Adipocyte (in vitro differentiated cells): ENCODE measurements at places on chromosomes 6 and 20.
A peak's percentile ranks its signal among the peaks of the same experiment; 100 is the strongest.

GRCh38 chr20:49851991-49852390 is 39.4 kb downstream of the SLC9A8 start:
- DNase-seq: peak; percentile 36

DNA sequence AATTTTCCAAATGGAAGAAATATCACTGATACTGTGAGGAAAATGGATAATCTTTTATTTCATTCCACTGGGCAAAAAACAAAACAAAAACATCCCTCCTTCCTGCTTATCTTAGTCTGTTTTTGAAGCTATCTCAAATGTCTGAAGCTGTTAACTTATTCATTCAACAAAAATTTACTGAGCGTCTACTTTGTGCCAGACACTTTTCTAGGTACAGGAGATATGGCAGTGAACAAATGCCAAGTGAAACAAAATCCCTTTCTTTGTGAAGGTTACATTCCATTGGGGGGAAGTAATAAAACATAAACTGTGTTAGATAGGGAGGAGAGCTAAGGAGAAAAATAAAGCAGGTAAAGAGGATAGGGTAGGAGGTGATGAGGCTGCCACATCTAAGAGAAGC is 47.5 kb downstream of the TNFRSF21 start:
- no peak for DNase-seq

- DNase-seq: no peak
Observed at GRCh38 chr6:25038999-25039398, 103.2 kb upstream of the RIPOR2 start.

DNA sequence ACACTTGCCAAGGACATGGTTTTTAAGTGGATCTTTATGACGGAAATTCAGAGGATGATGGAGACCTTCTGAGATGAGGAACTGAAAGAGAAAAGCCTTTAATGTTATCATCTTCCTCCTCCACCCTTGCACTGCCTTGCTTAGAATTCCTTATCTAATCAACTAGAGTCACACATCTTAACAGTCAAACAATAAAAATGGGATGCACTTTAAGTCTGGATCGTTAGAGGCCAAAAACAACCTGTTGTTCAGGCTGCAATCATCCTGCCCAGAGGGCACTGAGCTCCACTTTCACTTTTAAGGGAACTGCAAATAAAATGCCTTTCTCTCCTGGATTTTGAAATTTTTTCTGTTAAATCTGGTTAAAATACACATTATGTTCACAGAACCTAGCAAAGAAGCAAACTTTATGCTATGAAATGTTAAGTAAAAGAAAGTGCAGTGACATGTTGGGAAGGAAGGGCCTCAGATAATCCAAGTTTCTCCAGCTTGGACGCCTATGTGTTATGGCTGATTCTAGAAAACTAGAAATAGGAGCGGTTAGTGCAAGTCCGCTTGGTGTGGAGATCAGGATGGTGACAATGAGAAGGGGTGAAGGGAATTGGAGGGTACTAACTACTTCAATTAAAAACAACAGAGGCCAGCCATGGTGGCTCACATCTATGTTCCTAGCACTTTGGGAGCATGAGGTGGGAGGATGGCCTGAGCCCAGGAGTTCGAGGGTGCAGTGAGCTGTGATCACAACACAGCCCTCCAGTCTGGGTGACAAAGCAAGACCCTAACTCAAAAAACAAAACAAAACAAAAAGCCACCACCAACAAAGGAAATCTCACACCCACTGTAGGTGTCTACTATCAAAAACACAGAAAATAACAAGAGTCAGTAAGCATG is 66.4 kb upstream of the KIF13A start:
- DNase-seq: peak; percentile 56

DNA sequence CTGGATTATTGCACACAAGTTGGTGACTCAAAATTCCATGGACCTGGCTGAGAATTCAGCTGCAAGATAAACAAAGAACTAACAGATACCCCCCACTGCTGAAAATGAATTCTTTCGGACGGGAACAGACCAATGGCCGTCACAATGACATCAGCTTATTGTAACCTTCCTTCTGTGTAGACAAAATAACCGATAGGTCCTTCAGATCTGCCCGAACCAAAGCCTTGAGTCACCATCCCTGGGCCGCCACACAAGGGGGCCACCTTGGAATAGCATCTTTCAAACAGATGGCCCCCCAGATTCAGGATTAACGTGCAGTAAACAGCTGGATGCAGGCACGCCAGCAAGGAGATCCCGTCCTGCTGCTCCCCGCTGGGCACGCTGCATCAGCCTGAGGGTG is 214.0 kb upstream of the EXOC2 start:
- no peak for DNase-seq
